ENCODE measurements at places on chromosomes 11 and 22.

GRCh38 chr22:38489561-38490145 lies 16.5 kb downstream of the DDX17 start:
- no peak for DNase-seq

GRCh38 chr22:39097098-39098020 lies at the start of gene APOBEC3H:
APOBEC3H (plus strand) TSS chr22:39097244; CDS start chr22:39100279, 3,035 bp downstream.
- DNase-seq = peak; percentile 42

- DNase-seq = no peak
Measured at GRCh38 chr11:123286761-123287160, 91.7 kb upstream of the CLMP start.

- DNase-seq = no peak
Measured at GRCh38 chr11:112874980-112875379, 86.2 kb upstream of the NCAM1 start.

DNA sequence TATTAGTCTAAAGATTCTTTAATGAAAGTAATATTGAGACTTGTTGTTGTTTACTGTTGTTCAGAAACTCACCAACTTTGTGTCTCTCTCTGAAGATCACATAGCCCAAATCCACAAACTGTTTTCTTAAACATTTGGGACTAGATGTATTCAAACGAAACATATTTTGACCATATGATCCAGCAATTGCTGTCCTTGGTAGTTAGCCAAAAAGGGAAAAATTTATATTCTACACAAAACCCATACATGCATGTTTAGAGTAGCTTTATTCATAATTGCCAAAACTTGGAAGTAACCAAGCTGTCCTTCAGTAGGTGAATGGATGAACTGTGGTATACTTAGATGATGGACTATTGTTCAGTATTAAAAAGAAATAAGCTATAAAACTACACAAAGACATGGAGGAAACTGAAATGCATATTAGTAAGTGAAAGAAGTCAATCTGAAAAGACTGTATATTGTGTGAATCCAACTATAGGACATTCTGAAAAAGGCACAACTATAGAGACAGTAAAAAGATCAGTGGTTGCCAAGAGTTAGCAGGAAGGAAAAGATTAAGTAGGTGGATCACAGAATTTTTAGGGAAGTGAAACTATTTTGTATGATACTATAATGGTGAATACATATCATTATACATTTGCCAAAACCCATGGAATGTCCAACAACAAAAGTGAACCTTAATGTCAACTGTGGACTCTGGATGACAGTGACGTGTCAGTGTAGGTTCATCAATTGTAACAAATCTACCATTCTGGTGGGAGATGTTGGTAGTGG lies 442.9 kb downstream of the INSC start:
- DNase-seq = no peak

GRCh38 chr11:120223793-120224192 lies 13.0 kb downstream of the OAF start:
- DNase-seq = no peak

DNA sequence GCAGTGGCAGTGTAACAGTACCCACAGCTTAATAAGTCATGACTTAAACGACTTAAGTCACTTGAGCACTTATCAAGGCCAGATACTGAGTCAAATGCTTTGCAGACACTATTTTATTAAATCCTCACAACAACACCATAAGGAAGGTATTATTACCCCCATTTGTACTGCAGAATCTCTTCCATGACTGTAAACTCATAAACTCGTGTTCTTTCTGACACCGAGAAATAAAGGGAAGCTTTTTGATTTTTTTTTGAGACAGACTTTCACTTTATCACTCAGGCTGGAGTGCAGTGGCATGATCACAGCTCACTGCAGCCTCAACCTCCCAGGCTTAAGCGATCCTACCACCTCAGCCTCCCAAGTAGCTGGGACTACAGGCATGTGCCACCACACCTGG lies 103.8 kb downstream of the ABTB2 start:
- no peak for DNase-seq

- DNase-seq = no peak
Measured at GRCh38 chr11:24781288-24781687, 284.4 kb downstream of the LUZP2 start.

GRCh38 chr11:63212742-63213141 lies 30.7 kb downstream of the SLC22A25 start:
- DNase-seq = no peak

GRCh38 chr11:19577391-19577975 lies 135.2 kb upstream of the NAV2 start:
- no peak for DNase-seq

- no peak for DNase-seq
Measured at GRCh38 chr11:116242006-116242405, 530.8 kb downstream of the BUD13 start.

DNA sequence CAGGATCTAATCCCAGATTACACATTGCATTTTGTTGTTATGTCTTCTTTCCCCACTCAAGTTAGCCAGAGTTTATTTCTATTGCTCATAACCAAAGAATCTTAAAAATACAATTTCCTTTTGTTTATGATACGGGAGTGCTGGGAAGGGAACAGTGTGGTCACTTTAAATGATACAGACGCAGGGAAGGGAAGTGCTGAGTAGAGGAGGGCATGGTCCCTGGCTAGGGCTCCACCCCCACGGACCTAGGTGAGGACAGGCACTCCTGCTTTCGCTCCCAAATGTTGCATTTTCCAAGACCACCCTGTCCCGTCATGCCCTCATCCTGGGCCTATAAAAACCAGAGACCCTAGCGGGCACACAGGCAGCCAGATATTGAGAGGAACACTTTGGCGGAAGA lies 30.6 kb upstream of the NARS2 start:
- no peak for DNase-seq

GRCh38 chr11:104152941-104153505 lies 10.9 kb downstream of the PDGFD start:
- no peak for DNase-seq

DNA sequence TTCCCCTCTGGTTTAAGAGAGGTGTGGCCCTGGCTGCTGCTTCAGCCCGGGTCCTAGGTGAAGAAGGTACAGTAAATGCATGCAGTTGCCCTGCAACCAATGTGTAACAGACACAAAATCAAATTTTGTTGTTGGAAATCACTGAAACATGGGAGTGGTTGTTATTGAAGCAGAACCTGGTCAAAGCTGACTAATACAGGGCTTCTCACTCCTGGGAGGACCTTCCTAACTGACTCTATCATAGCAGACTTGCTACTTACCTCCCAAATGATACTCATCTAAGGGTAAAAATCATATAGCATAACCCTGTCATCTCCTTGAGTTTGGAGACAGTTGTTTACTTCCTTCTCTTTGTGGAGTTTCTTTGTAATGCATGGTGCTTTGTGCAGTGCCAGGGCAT lies 52.6 kb downstream of the SLC1A2 start:
- DNase-seq = no peak

DNA sequence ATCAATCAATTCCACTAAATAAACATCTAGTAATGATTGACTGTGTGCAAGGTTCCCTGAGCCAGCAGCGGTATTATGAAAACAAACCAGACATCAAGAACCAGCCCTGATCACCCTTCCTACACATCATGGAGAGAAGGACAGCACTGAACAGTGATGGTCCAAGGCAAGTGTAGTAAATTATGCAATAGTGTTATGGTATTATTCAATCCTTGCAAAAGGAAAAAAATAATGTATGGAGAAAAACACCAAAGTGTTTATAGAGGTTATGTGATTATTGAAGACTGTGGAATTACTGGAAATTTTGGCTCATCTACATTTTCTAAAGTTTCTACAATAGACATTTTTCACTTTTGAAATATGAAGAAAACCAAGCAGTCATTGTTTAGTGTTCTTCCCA lies 105.3 kb downstream of the RCN1 start:
- DNase-seq = no peak

DNA sequence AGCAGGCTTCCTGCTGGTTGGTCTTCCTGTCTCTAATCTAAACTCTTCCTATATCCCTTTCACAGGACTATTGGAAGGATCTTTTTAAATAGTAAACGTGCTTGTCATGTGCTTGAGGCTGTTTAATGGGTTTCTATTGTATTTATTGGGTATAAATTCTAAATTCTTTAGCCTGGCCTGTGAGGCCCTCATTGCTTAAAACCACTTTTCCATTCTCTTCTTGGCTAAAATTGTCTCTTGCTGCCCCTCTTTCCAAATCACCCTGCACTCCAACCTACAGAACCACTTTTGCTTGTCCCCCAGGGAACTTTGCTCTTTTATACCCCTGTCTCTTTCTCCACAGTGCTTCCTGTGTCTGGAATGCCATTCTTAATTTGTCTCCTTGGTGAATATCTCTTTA lies 46.4 kb upstream of the MUC15 start:
- no peak for DNase-seq

DNA sequence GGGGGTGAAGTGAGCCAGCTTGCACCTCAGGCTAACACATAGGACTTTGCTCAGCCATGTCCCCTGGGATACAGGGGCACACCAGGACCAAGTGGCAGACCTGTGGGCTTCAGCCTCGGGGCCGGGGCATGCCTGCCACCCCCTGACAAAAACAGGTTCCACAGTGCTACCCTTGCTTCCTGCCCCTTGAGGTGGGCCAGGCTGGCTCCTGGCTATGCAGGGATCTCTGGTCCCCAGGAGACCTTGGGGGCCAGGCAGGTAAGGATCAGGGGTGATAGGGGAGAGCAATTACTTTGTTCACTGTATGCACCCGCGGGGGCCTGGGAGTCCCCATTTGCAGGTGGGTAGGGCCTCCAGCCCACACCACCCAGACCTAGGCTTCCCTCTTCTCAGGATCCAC lies 2.4 kb upstream of the MYO7A start:
- DNase-seq = no peak

- no peak for DNase-seq
Measured at GRCh38 chr22:34105461-34106062, 185.3 kb upstream of the LARGE1 start.

DNA sequence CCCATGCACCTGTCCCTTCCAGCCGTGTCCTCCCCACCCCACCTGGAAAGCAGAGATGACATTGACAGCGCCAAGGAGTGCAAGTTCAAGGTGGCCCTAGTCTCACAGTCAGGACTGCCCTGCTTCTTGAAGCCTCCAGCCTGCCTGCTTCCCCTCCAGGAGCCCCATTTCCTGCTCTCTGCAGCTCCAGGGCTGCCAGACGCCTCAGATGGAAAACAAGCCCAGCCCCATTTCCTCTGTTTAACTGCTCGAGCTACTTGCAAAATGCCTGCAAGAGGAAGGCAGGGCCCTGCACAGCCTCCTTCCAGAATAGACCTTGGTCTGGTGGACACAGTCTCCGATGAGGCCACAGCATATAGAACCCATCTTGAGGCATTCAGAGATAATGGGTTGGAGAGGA lies 5.0 kb upstream of the DGKZ start:
- peak; percentile 44 for DNase-seq

DNA sequence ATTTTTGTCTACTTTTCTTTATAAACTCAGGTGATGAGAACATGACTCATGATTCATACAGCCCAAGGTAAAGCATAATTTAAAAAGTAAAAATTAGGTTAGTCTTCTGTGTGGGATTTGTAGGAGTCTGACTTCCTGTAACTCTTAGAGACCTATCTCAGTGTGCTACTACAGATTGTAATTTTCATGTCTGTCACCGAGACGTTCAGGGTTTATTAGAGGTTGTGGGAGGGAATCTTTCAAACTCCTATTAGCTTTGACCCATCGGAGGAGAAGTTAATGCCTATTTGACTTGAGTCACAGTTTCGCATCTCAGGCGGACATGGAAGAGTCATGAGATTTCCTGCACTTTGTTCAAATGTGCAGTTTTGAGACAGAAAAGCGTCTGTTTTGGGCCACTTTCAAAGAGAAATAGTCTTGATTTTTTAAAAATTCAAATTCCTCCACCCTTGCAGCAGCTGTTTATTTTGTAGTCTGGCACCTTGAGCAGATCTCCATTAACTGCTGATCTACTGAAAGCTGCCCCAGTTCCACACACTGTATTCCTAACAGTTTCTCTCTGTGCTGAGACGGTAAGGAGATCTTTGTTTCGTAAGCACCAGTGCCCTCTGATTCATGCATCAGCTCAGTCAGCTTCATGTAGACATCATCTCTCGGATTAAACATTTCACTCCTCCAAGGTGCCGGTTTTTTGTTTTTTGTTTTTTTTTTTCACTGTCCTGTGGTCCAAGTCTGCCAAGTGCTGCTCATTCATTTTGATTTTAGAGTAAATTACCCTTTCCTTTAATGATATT lies 24.3 kb downstream of the ALKBH3 start:
- DNase-seq = no peak

- DNase-seq = no peak
Measured at GRCh38 chr11:12291766-12292165, 85.6 kb upstream of the PARVA start.

- no peak for DNase-seq
Measured at GRCh38 chr22:25236417-25236816, 17.0 kb downstream of the CRYBB2 start.

DNA sequence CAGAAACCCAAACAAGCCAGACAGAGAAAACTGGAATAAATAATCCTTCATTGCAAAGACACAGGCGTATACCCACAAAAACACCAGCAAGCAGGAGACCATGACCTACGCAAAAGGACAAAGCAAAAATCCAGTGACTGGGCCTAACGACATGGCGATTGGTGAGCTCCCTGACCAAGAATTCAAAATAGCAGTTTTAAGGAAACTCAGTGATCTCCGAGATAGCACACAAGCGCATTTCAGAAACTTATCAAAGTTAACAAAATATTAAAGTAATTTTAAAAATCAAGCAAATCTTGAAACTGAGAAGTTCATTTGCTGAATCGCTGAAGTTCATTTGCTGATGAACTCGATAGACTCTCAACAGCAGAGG lies 27.6 kb downstream of the DBX1 start:
- DNase-seq = no peak

DNA sequence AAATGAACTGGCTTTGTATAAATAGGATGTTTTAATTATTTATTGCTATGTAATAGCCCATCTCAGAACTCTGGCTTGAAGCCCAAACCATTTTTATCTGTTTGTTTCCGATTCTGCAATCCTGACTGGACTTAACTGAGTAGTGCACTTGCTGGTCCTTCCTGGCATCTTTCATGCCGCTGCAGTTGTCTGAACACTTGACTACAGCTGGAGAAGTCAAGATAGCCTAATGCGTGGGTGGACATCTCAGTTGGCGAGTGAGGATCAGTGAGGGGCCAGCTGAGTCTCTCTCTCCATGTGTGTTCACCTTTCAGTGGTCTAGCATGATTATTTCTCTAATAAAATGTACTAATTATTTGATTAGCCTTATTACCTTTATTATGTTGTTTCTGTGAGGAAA lies 105.8 kb downstream of the PRMT3 start:
- no peak for DNase-seq

DNA sequence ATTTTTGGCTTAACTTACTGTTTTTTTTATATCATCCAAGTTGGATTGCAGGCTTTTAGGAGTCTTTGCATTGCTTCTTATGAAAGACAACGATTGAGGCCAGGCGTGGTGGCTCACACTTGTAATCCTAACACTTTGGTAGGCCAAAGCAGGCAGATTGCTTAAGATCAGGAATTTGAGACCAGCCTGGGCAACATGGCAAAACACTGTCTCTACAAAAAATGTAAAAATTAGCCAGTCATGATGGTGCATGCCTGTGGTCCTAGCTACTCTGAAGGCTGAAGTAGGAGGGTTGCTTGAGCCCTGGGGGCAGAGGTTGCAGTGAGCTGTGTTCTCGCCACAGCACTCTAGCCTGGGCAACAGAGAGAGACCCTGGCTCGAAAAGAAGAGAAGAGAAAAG lies 56.6 kb downstream of the BID start:
- DNase-seq = no peak
